ENCODE measurements at places on chromosomes 1 and 21.

GRCh38 chr1:67716800-67717199 lies 31.8 kb downstream of the GADD45A start:
- DNase-seq, result no peak

DNA sequence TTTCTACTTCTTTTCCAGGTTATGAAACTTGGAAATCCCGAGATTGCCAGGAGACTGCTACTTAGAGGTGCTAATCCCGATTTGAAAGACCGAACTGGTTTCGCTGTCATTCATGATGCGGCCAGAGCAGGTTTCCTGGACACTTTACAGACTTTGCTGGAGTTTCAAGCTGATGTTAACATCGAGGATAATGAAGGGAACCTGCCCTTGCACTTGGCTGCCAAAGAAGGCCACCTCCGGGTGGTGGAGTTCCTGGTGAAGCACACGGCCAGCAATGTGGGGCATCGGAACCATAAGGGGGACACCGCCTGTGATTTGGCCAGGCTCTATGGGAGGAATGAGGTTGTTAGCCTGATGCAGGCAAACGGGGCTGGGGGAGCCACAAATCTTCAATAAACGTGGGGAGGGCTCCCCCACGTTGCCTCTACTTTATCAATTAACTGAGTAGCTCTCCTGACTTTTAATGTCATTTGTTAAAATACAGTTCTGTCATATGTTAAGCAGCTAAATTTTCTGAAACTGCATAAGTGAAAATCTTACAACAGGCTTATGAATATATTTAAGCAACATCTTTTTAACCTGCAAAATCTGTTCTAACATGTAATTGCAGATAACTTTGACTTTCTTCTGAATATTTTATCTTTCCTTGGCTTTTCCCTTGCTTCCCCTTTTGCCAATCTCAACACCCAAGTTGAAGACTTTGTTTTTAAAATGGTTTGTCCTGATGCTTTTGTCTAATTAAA lies 4.0 kb downstream of the CDKN2C start:
- DNase-seq, result no peak

DNA sequence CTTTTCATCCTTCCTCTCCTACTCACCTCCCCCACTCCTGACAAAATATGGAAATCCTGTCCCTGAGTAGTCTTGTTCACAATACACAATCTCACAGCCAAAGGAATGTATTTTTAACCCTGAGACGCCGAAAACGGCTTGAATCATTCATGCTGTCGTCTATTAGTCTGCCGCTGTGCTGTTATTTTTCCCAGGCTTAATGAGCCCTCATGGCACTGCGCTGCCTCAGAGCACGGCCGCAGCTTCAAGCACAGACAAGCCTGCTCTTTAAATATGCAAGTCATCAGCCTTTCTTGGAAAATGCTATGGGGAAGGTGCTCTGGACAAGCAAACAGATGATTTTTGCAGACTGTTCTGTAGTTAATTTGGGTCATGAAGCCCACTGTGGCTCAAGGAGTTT lies 302.7 kb downstream of the DISC1 start:
- DNase-seq, result no peak

- DNase-seq, result no peak
These were observed 12.8 kb downstream of the ZNF362 start for GRCh38 chr1:33268927-33269610.

DNA sequence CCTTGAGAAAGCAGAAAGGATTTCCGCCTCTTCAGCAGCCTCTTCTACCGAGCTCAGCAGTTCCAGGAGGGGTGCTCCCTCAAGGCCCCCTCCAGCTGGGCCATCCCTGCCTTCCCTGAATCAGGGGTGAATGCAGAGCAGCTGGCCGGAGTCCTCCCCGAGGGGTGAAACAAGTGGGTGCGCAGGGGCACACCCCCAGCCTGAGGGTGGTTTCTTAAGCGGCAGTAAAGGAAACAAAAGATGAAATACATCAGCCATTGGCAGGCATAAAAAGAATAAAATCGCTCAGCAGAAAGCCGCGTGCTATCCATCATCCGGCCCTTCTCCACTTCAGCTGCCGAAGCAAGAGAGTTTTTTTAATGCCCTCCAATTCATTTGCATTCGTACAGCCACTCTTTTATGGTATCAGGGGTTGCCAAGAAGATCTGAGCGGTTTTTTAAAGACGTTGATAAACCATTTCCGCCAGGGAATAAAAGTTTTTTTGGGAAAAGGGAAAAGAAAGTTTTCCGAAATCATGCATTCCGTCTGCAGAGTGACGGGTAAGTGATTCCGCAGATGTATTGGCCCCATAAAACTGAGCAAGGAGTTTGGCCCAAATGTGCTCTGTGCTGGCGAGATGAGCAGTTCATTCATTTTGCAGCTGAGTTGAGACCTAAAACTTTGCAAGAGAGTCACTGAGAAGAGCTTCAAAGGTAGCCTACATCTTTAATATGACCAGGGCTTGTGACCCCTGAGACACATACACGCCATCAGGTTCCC lies 73.7 kb upstream of the ZC3H12A start:
- no peak for DNase-seq

DNA sequence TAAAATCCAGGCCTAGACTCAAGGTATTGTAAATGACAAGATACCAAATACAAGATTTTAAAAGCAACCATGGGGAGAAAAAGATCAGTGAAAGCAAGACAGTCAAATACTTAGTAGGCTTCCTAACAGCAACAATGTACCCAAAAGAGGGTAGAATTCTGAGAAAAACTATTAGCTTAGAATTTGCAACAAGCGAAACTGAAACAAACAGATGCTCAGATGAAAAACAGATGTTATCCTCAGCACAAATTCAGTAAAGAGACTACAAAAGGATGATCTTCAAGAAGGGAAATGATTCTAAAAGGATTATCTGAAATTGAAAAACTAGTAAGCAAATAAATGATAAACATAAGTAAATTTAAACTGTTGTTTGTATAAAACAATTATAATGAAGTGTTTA lies 40.0 kb downstream of the PDC start:
- no peak for DNase-seq

DNA sequence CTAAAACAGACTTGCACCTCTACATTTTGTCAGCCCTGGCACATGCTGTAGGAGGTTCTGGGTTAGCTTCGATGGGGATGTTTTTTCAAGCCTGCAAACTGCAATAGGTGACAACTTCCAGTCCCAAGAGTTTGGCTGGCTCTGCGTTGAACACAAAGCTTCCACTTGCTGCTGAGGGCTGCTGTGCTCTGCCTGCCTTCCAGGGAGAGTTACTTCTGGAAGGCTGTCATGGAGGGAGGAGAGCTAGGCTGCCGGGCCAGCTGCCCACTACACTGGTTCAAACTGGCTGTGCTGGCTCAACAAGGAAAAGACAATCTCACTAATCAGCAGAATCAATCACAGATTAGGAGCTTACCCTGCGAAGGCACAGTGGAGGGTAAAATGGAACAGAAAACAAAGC lies 46.7 kb upstream of the PPP2R5A start:
- DNase-seq, result no peak
